ENCODE measurements at places on chromosomes 3 and 15.

DNA sequence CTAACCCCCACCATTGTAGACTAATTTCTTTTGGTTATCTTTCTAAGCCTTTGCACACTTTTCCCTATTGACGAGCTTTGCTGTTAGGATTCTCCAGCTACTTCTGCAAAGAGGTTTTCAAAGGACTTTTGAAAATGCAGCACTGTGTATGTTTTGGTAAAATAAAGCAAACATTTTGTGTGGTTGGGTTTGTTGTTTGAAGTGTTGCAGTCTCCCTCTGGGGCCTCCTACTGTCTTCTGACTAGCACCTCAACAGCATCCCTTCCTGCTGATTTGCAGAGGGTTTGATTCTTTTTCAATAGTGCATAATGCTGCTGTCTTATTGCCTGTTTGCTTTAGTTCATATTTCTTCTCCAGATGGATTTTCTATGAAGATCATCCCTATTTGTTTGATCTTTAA lies 775.1 kb upstream of the CFAP20DC start:
- DNase-seq: no peak

DNA sequence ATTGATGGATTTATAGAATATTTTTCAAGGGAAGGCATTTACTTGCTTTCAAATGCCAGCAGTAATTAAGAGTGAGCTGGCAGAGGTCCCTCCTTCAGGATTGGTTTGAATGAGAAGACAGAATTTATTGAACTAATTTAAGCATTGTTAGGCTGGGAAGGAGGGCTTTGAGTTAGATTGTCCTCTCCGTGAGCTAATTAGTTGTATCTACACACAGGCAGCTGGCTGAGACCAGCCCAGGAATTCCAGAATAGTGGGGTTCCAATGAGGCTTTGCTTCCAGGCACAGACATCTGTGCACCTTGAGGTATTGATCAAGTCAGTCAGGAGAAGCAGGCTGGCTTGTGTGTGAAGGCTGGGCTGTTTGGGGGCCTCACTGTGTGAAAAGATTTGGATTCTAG lies 124.0 kb upstream of the WNT5A start:
- DNase-seq: no peak

DNA sequence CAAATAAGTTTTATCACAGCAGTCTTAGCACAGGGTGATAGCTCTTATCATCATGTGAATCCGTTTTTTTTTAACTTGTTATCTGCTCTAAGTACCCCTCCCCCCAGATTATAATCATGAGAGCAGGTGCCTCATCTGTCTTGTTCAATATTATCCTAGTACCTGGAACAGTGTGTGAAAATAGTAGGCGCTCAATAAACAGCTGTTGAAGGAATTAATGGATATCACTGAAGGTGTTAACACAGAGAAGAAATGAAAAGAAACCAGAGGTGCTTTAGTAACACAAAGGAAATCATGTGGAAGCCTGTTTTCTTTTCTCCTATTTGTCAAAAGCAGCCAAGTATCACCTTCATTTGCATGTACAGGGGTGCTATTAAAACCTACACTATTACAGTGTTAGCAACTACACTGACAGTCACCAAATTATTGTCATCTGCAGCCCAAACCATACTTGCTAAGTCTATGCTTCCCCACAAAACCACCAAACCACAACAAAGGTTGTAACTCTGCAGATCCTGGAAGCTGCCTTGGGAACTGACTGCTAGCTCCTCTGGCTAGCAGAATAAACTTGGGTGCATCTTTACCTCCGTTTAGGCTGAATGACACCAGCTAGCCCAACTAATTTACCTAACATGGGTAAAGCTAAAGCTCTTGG lies 2.9 kb downstream of the XPC start:
- no peak for DNase-seq

DNA sequence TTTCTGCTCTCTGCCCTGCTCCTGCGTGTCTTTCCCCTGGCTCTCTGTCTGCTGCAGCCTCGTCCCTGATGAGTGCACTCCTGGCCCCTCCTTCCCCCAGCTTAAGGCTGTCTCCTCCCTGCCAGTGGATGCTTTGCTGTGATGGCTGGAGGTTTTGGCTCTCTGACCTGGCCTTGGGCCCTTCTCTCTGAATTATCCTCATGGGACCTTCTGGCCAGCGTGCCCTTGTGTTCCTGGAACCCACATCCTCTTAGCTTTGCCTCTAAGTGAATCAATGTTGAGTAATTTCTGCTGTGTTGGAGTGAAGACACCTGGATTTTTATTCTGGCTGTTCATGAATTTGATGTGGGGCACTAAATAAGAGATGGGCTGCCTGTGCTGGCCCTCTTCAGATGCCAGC lies 9.8 kb upstream of the TNFAIP8L3 start:
- DNase-seq: no peak

- DNase-seq: no peak
These were observed 82.5 kb downstream of the TOP2B start for GRCh38 chr3:25582242-25582641.

DNA sequence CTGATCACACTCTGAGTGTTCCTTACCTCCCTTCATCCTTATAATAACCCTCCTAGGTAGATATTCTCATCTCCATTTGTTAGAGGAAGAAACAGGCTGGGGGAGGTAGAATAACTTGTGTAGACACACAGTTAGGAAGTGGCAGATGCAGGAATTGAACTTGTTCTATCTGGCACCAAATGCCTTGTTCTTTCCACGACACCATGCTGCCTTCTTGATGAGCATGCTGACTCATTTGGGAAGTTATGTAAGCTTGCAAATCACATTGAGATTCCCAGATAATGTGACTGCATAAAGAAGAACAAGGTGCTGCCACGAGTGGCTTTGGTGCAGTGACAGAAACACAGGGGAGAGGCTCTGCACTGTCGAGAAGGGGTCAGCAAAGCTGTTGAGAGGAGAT lies 27.5 kb upstream of the NDUFB4 start:
- DNase-seq: no peak

DNA sequence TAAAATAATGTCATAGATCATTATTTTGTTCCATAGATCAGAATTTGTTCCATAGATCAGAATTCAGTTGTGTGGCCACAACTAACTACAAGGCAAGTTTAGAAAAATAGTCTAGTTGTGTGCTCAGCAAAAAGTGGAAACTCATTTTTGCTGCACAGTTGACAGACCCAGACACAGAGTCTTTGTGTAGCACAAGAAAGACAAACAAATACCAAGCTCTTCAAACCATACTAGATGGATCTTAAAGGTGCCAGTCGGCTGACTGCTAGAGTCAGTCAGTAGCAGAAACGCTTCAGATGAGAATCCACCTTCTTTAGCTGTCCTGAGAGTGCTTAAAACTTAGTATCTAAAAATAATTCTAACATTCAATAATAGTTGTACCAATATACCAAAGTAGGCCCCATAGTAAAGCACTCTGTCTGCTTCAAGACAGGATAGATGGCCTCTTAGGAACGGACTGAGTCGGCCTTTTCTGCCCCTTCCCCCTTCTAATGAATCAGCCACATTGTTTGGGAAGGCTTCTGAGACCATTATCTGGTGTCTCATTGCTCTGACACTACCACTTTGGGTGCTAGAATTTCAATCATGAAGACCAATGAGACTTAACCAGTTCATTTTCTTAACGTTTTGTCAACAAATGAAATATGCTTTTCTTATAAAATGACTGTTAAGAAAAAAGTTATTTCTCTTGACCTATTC lies 27.7 kb upstream of the SLC4A7 start:
- no peak for DNase-seq

DNA sequence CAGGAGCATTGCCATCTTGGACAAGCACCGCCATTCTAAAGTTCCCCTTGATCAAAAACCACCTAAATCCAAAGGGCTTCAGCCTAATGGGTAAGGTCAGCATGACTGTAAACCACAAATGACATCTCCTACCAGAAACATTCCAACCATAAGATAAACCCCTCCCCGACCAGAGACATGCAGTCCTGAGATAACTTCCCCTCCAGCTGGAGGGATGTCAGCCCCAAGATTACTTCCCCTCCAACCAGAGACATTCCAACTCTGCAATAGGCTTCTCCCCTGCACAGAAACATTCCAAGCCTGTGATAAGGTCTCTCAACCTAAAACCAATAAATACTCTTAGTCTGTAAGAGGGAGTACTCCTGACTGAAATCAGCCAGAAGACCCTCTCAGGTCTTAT lies 62.7 kb upstream of the DNAJC19 start:
- DNase-seq: no peak

GRCh38 chr15:70374096-70374495 lies 276.4 kb upstream of the TLE3 start:
- DNase-seq: peak; percentile 41

- no peak for DNase-seq
These were observed 136.0 kb upstream of the CFAP20DC start for GRCh38 chr3:59185591-59186369.

DNA sequence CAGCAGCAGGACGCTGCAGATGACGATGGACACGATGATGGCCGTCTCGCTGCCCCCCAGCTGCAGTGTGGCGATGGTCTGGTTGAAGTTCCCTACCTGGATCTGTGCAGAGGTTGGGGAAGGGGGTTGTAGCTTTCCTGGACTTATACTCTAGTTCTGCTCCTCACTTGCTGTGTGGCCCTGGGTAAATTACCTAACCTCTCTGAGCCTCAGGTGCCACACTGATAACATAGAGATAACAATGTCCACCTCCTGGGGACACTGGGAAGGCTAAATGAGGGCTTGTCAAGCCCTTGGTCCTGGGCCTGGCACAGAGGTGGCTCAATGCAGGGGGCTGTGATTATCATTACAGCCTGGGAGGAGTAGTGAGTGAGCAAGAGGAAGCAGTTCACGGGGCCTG lies 26.9 kb downstream of the H1-8 start:
- no peak for DNase-seq

Data from ecto neural progenitor cell (in vitro differentiated cells).